Bone marrow (tissue), 2 donors: ENCODE measurements at places on chromosomes 1 and 21.

GRCh38 chr1:53025034-53025768 is 36.8 kb upstream of the PODN start:
- DNase-seq, result no peak

DNA sequence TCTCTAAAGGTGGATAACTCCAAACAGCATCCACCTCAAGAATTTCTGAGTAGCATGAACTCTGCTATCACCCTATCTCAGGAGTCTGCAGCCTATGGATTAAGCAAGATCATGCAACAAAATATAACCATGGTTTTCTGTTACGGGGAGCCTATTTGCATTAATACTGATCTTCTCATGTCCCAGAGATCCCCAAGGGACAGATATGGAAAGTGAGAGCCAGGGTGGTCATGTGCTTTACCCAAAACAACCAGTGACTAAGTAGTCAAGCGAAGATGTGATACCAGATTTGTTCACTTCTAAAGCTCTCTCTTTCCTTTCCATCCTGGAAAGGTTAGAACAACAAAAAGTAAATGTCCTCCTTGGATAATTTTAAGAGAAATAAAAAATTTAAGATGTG is 125.1 kb downstream of the PRRX1 start:
- DNase-seq, result no peak

GRCh38 chr1:7352974-7353373 is 418.1 kb upstream of the VAMP3 start:
- no peak for DNase-seq

DNA sequence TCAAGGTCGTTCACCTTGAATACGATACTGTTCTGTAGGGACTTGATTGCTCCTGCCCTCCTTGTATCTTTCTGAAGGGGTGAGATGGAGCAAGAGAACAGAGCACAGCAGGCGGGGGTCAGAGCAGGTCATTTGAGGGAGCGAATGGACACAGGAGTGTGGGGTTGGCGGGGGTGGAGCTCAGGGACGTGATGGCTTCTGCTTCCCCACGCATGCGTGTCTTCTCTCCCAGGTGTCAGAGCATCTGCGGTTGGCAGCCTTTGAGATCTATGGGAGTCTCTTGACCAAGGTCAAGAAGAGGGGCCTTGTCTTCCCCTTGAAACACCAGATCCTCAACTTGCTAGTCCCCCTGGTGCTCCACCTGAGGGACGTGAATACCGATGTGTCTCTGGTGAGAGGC is 63.9 kb downstream of the INAVA start:
- no peak for DNase-seq

GRCh38 chr1:220958234-220958633 is 79.0 kb downstream of the HLX start:
- no peak for DNase-seq

- peak; percentile 6 for DNase-seq
Measured at GRCh38 chr1:235317168-235317567, 10.8 kb downstream of the ARID4B start.

DNA sequence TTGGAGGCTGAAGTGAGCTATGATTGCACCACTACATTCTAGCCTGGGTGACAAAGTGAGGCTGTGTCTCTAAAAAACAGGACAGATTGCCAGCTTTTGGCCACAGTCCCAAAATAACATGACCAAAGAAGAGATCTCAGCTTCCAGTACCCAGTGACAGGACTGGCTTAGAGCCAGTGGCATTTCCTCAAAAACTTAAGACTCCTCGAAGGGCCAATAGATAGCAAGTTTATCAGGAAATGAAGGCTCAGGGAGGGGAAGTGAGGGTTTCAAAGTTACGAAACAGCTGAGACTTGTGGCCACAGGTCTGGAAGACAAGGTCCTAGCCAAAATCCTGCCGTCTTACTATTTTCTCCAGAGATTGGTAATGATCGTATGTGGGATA is 6.3 kb upstream of the TMEM39B start:
- DNase-seq, result peak; percentile 32

- DNase-seq, result no peak
Measured at GRCh38 chr1:46400421-46400820, 6.3 kb downstream of the FAAH start.

DNA sequence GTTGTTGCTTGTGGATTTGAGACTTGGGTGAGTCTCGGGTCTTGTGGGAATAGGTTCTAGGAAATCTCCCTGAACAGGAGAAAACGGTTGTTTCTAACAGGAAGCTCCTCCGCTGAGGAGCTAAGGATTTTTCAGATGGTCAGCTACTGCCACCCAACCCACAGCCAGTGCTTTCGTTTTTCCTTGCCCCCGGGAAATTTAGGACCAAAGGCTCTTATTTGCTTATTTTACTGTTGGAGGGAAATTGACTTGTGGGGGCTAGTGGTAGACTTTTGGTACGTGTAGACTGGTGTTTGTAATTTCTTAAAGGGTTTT is 792 bp downstream of the SNX7 start:
- no peak for DNase-seq

GRCh38 chr1:111846842-111847241 is 91.1 kb downstream of the DDX20 start:
- no peak for DNase-seq

DNA sequence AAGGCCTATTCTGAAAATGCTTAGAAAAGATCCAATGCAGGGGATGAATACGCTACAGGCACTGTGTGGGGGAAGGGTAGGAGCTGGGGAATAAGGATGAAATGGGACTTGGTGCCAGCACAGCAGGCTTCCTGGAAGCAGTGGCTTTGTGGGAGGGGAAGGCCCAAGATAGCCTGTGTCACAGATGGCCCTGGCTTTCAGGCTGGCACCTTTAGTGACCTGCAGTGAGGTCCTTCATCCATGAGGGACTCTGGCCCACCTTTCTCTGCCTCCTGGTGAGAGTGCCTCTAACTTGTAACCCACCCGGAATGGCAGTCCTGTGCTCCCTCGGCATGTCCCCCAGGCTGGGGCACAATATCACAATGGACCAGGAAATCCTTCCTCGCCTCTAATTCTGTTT is 919 bp downstream of the CHI3L1 start:
- DNase-seq, result no peak

DNA sequence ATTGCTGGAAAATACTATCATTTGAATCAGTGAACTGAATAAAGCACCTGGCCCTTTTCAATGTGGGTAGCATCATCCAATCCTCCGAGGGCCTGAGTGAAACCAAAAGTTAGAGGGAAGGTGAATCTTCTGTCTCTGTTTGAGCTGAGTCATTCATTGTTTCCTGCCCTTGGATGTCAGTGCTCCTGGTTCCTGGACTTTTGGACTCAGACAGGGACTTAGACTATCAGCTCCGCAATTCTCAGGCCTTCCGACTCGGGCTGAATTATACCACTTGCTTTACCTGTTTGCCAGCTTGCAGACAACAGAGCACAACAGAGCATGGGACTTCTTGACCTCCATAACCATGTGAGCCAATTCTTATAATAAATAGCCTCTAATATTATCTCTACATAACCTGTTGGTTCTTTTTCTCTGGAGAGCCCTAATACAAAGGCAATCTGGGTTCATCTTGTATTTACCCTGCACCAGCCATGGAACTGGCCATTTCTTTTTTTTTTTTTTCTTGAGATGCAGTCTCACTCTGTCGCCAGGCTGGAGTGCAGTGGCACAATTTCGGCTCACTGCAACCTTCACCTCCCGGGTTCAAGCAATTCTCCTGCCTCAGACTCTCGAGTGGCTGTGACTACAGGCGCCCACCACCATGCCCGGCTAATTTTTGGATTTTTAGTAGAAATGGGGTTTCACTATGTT is 19.2 kb upstream of the VASH2 start:
- DNase-seq, result no peak

DNA sequence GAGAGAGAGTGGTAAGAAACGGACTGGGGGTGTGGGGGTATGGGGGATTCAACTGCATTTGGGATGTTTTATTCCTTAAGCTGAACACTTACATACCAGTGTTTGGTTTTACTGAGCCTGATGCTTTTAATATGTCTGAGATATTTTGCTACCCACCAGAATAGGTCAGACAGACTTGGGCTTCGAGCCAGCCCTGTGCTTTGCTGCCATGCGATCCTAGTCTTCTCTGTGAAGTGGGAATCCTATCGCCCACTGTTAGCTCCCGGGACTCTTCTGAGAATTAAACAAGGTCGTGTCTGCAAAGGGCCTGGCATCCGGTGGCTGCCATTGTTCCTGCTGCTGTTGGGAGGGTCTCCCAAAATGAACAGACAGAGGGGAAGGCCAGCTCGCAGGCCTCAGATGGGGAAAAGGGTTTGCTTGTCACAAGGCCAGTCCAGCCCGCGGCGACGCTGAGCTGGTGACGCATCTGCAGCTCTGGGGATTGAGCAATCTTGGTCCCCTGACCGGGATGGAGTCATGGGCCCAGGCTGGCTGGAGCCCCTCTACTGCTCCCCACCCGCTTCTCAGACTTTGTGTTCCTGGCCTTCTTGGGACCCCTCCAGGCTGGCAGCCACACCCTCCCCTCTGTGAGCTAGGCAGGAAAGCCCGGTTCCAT is 26.9 kb upstream of the ECE1 start:
- DNase-seq, result no peak

- no peak for DNase-seq
Measured at GRCh38 chr1:161440312-161440894, 64.9 kb upstream of the FCGR2A start.
